ENCODE measurements at places on chromosomes 7 and 10.
A peak's percentile ranks its signal among the peaks of the same experiment; 100 is the strongest.

- no peak for DNase-seq
These were observed 170.0 kb downstream of the ARL5B start for GRCh38 chr10:18829259-18829658.

GRCh38 chr10:89156161-89156835, 50.8 kb downstream of the CH25H start:
- DNase-seq: no peak

DNA sequence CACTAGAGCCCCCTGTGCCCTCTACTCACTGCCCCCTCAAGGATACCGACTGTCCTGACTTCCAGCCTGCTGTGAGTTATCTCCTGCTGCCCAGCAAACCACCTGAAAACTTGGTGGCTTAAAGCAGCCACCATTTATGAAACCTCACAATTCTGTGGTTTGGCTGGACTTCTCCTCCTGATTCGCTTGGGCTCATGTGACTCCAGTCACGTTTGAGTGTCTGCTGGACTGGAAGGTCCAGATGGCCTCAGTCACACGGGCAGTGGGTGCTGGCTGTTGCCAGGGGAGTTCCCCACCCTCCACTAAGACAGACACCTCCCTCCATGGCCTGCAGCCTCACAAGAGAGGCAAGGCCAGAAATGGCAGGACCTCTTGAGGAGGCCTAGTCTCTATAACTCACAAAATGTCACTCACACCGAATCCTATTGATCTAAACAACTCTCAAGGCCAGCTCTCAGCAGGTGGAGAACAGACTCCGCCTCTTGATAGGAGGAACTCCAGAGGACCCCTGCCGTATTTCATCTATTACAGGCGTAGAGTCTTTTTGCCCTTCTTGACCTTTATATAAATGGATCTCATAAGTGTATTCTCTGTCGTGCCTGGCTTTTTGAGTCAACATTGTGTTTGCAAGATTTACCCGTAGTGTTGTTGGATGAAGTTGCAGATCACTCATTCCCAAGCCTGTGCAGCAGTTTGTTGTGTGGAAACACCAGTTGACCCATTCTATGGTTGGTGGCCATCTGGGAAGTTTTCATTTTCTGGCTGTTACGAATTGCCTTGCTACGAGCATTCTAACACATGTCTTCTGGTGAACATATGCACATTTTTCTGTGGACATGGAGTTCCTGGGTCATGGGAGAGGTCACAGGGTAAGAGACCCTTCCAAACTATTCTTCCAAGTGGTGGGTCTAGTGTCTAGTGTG, 48.3 kb downstream of the ZMIZ1 start:
- DNase-seq: no peak

- no peak for DNase-seq
These were observed 21.6 kb downstream of the C1GALT1 start for GRCh38 chr7:7203813-7204575.

- DNase-seq: no peak
These were observed 97.3 kb upstream of the IKZF1 start for GRCh38 chr7:50207251-50207564.

DNA sequence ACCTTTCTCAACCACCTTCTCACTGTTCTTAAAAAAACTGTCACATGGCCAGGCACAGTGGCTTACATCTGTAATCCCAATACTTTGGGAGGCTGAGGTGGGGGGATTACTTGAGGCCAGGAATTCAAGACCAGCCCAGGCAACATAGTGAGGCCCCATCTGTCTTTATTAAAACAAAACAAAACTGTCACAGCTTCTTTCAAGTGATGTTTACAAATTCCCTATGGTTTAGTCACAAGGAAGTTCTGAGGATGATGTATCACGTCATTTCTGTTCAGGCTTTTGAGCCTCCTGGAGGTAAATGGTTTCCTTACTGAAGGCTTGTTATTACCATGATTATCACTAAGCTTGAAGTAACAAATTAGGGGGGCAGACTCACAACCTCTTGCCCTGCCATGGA, 186.2 kb downstream of the CFTR start:
- no peak for DNase-seq

GRCh38 chr10:11560076-11560709, 51.3 kb downstream of the USP6NL start:
- no peak for DNase-seq

- no peak for DNase-seq
These were observed 386.0 kb downstream of the RPS24 start for GRCh38 chr10:78419481-78420265.

DNA sequence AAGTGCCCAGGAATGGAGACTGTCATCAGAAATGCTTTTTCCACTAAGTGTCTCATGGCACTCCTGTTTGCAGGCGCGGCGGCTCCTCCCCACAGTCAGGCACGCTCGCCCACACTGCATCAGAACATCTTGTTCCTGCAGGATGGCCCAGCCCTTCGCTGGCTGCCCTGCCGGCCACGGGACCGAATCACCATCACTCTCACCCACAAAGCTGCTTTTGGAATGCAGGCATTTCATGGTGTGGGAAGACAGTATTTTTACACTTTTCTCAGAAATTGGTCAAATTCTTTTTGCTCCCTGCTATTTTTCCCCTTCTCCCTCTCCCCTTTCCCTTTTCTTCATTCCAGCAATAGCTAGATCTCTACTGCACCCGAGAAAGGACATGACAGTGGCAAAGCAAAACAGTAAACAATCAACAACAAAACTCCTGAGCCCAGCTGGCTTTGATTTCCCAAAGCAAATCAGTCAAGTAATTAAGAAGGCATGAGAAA, 176.1 kb upstream of the TNS3 start:
- no peak for DNase-seq

- no peak for DNase-seq
These were observed 116.8 kb downstream of the MAD1L1 start for GRCh38 chr7:2115760-2116447.

- DNase-seq: peak; percentile 62
These were observed 105.8 kb downstream of the ELMO1 start for GRCh38 chr7:37342688-37343471.

- DNase-seq: peak; percentile 2
These were observed 213.9 kb downstream of the MAD1L1 start for GRCh38 chr7:2018569-2019460.

DNA sequence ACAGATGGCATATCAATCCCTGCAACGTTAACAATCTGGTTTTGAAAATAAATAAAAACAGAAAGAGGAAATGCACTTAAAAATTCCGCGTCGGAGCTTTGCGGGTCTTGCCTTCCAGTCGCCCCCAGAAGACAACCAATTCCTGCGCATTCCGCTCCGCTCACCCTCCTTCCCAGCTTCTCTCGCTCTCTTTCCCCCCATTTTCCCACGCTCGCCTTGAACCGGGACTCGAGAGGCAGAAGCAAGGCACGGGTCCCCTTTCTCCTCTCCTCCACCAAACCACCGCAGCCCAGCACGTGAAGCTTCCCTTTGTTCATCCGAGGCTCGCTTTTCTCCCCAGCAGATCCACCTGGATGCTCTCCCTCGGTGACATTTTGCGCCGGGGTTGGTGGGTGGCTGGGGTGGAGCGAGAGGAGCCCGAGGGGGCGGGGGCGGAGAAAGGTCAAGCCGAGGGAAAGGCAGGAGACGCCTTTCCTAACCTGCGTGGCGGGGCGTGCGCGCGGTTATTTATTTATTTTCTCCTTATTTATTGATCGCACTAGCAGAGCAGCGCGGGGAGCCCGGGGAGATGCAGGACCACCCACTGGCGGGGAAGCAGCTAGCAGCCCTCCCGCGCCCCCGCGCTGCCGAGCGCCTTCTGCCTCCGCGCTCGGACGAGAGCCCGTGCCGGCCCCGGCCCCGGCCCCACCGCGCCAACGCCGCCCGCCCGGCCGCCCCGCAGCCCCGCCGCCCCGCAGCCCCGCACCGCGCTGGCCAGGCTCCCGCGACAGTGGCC, at the start of gene KCND2:
Gene KCND2, plus strand, starts transcription at position 475 of the 775 bp plus-strand sequence.
- DNase-seq: no peak

DNA sequence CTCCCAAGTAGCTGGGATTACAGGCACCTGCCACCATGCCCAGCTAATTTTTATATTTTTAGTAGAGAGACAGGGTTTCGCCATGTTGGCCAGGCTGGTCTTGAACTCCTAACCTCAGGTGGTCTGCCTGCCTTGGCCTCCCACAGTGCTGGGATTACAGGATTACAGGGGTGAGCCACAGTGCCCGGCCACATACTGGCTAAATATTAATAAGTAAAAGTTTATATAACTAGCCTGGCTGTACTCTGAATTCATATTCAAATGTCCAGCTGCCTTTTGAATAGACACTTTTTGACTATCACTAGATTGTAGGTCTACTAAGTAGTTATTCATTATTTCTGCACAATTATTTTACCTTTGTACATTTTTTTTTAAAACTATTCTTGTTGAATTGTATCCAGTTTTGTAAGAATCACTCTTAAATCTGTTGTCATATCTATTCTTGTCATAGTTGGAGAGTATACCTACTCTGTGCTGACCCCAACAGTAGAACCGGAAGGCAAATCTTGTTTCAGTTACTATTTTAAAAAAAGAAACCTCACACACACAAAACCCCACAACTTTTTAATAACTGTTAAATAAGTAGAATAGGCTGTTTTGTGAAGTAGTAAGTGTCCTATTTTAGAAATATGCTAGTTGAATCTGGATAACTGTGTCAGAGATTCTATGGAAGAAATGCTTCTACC, 29.6 kb downstream of the MINPP1 start:
- no peak for DNase-seq

DNA sequence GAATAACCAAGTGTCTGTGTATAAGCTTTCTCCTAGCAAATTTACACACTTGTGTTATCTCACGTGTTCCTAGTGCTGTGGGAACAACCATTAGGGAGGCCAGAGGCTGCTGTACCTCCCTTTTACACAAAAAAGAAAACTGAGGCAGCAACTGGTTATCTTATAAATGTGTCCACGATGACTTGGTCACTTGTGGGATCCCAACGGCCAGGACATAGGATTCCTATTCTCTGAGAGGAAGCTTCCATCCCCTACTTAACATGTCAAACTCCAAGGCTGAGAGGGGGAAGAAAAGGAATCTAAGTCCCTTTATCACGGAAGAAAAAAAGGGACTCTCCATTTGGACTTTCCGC, 484 bp downstream of the ZNF438 start:
- DNase-seq: no peak

Data from stimulated activated CD4-positive, alpha-beta T cell treated with anti-CD3 and anti-CD28 coated beads, Interleukin-4, amount 100 ng/mL, for 1 hour (primary cell).